ENCODE measurements at places on chromosomes 3 and 15. TPM values are rescaled to one million over a fixed set of nuclear protein-coding genes. Genes with fewer than 3 reads are reported as not detected.

MASP1 gene
- polyA plus RNA-seq, result 4.4 TPM

LRRC31 gene
- polyA plus RNA-seq, result not detected

GMNC gene
- not detected for polyA plus RNA-seq

COL6A6 gene
- 0.11 TPM for polyA plus RNA-seq

FOXL2 gene
- 0.40 TPM for polyA plus RNA-seq

ITIH1 gene
- polyA plus RNA-seq, result 0.40 TPM

CHST2 gene
- polyA plus RNA-seq, result 2.2 TPM

TMCO5A gene
- polyA plus RNA-seq, result not detected

PTH1R gene
- 10.4 TPM for polyA plus RNA-seq
